ENCODE measurements at places on chromosomes 6 and 20. TPM values are rescaled to one million over a fixed set of nuclear protein-coding genes. Genes with fewer than 3 reads are reported as not detected.

DNA sequence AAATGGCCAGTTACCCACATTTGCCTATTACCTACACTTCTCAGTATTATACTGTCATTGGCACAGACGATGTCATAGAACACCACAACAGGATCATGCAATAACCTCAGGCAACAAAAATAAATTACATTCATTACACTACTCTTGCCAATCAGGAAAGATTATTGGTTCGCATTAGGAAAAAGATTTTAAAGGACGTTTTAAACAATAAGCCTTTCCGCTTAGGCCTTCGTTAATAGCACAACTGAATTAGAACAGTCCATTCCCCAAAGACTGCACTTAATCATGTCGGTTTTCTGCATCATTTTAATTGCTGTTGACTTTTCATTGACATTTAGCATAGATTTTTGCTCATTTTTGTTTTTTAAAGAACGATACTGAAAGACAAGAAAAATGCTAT lies 912 bp upstream of the SENP6 start:
- DNase-seq, result no peak

GRCh38 chr6:155013457-155013876 lies 18.4 kb downstream of the TIAM2 start:
- no peak for DNase-seq

DNA sequence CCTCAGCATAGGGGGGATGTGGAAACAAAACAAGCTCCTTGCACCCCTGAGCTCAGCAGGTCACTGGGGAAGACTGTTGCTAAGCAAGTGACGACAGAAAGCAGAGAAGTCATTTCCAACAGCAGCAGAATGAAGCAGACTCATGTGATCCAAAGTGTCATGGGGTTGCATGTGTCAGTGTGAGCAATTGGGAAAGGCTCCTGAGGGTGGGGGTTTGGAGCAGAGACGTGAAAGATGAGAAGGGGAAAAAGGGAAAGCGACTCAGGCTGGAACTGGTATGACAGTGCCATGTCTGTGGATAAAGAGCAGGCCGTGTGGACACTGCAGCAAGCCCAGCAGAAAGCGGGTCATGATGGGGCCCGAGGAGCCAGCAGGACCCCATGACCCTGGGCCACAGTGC lies 363.9 kb downstream of the PREX1 start:
- no peak for DNase-seq

- DNase-seq, result no peak
These were observed 33.1 kb upstream of the RNF8 start for GRCh38 chr6:37320646-37321045.

DNA sequence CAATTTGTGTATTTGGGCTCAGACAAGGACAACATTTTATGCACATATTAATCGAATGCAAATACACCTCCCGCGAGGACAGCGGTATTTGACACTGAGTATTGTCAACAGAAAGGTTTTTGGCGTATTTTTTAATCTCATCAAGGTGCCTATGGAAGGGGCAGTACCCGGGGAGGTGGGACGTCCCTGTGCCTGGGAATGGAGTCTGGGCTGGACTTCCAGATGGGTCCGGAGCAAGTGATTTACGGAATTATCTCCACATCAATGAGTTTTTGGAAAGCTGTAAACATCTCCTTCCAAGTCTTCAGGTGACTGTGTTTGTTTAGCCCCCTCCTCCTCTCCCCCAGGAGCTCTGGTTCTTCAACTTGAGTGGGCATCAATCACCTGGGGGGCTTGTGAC lies 39.8 kb downstream of the PRR18 start:
- DNase-seq, result no peak

DNA sequence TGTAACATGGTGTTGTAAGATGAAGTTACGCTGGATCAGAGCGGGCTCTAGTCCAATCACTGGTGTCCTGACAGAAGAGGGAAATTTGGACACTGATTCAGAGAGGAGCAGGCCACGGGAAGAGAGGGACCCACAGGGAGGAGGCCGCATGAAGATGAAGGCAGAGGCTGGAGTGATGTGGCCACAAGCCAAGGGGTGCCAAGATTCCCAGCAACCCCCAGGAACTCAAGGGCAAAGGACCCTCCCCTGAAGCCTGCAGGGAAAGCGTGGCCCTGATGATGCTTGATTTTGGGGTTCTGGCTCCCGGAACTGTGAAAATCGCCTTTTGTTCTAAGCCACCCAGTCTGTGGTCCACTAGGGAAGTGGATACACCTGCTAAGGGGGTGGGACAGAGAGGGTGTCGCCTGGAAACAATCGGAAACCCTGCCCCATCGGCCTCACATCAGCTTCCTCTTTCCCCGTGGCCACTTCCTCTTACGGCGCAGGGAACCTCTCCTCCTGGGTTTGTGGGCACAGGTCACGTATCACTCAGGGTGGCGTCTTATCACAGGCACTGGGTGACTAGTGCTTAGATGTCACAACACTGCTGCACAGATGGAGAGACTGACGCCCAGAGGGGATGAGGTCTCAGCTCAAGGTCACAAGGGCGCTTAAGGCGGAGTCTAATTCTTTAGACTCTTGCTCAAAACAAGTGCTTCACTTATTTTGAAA lies 58.0 kb downstream of the SULF2 start:
- no peak for DNase-seq

GRCh38 chr6:100998111-100998510 lies 117.0 kb upstream of the ASCC3 start:
- no peak for DNase-seq

GRCh38 chr6:15359335-15359862 lies 113.5 kb downstream of the JARID2 start:
- DNase-seq, result no peak

DNA sequence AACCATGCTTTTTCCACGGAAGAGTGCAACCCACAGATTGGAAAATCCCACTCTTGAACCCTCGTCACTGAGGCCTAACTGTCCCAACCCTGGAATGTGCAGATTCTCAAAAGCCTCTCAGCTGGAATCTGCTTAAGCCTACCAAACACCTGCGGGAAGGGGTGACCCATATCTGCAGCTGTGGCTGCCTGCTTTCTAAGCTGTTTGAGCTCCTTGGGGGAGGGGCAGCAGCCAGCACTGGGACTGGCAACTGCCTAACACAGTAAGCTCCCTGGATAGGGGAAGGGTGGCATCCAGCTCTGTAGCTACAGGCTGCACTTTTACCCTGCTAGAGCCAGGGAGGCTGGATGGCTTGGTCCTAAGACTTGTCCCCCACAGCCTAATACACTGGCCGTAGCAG lies 579.6 kb downstream of the COL12A1 start:
- no peak for DNase-seq

- no peak for DNase-seq
These were observed 45.1 kb downstream of the CGA start for GRCh38 chr6:87049779-87050178.

- no peak for DNase-seq
These were observed 324.6 kb upstream of the PLCB4 start for GRCh38 chr20:8744228-8744844.

DNA sequence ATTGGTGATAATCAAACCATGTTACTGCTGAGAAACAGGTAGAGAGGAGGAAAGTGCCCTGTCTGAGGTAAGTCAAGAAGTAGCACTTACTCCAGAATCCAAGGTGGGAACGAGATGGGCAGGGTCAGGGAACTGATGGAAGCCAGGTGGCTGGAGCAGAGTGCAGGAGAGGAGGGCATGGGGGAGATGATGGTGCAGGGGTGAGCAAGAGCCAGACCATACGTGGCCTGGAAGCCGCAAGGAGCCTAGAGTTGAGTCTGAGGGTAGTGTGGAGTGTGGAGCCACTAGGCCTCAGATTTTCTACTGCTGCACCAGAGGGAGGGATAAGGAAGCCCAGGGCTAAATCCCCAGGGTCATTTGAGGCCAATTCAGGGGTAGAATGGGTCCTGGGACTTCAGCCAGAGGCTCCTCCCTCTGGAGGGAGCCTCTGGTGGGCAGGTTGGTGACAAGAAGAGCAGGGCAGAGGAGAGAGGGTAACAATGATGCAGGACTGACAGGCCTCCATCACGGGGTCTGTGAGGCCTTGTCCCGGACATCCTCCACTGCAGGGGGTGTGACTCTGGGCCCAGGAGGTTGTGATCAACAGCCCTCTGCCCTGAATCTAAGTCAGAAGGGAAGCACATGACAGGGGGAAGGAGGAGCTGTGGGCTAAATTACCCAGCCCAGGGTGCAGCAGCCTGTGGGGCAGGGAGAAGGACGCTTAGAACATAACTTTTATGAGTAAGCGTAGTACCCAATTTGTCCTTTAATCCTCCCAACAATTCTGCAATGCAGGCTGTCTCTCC lies 28.7 kb downstream of the COX4I2 start:
- no peak for DNase-seq

GRCh38 chr20:24437196-24438082 lies 32.0 kb upstream of the SYNDIG1 start:
- DNase-seq, result no peak

GRCh38 chr20:4795394-4795793 lies 73.7 kb downstream of the PRND start:
- DNase-seq, result peak; percentile 89

- no peak for DNase-seq
These were observed 54.8 kb upstream of the MBOAT1 start for GRCh38 chr6:20266851-20267608.

- no peak for DNase-seq
These were observed 25.7 kb downstream of the KCNK5 start for GRCh38 chr6:39203436-39204159.

DNA sequence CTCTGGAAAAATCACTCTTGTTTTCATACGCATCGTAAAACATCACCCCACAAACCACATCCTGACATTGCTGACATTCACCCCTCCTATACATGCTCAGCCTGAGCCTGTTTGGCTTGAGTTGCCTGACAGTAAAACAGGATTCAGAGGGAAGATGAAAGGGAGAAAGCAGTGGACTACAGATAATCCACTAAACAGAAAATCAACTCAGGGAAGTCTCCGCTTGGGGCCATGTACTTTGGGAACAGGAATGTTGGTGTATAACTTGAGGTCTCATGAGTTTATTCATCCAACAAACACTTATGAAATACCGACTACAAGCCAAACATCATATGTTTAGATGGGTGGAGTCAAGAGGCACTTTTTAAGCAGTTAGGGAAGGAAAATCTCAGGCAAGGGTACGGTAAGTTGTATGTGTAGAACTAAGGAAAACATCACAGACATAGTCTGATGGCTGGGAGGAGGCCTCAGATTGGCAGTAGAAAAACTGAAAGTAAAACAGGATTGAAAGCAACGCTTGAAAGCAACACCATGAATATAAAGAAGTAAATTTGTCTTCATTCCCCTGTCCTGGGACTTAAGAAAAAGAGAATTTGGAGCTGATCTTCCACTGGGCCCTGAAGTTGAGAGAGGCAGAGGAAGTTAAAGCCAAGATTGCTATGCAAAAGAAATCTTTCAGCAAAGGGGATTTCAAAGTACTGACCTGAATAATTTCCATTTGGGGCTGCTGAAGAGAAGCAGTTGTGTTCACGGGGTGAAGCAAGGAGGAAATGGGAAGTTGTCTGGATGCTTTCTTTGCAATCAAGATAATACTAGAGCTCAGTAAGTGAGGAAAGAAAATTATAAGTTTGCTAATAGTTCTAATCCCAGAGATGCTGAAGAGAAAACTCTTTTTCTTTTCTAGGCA lies 28.8 kb downstream of the PDE7B start:
- DNase-seq, result no peak

DNA sequence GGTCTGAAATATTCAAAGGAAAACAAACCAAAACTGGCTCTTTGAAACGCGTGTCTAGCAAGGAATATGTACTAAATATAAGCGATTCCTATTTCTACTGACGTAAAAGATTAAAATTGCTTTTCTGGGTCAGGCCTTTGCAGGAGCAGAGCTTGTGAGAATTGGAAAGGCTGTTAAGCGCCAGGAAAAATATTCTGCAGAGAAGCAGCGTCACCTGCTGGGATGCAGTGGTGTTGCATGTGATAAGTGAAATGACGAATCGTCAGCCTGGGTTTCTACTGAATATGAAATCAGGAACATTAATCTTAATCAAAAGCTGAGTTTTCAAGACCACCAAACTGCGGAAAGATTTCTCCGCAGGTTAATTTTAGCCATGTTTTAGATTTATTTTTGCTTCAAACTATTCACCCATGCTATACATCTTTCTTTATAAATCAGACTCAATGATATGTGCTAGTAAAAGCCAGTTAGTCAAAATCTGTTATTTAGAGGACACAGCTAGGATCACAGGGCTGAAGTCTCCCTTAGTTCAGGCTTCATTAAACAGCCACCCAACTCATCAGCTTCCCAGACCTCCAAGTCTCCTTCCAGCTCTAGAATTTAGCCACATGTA lies 67.4 kb downstream of the ALDH8A1 start:
- no peak for DNase-seq

DNA sequence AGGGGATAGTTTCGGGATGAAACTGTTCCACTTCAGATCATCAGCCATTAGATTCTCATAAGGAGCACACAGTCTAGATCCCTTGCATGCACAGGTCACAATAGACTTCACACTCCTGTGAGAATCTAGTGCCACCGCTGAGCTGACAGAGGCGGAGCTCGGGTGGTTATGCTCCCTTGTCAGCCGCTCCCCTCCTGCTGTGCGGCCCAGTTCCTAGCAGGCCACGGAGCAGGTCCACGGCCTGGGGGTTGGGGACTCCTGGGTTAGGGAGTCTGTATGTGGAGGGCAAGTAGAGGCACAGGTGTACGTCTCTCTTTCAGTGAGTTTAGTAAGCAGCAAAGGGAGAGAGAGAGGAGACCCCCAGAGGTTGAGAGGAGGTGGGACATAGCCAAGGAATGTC lies 30.5 kb upstream of the MDFI start:
- no peak for DNase-seq

- no peak for DNase-seq
These were observed 90.5 kb upstream of the PRSS16 start for GRCh38 chr6:27156874-27157458.

HCK gene
- 35.1 TPM for total RNA-seq

TLDC2 gene
- not detected for total RNA-seq

PLN gene
- total RNA-seq, result 5.6 TPM

HCRTR2 gene
- not detected for total RNA-seq

RBPJL gene
- total RNA-seq, result not detected

TDP2 gene
- total RNA-seq, result 29.9 TPM

STMND1 gene
- total RNA-seq, result not detected

CCDC170 gene
- 2.4 TPM for total RNA-seq

MTFR2 gene
- 0.87 TPM for total RNA-seq

PNLDC1 gene
- not detected for total RNA-seq

SIRPD gene
- total RNA-seq, result 0.42 TPM

HEY2 gene
- 1.3 TPM for total RNA-seq

RAB44 gene
- total RNA-seq, result 0.35 TPM

FAM162B gene
- 5.1 TPM for total RNA-seq

PYGB gene
- total RNA-seq, result 121 TPM

All from mesenteric fat pad (tissue), 1 donor.